Cardiac septum (tissue), 1 donor: ENCODE measurements at places on chromosomes 7 and 10. TPM values are rescaled to one million over a fixed set of nuclear protein-coding genes. Genes with fewer than 3 reads are reported as not detected.

DNA sequence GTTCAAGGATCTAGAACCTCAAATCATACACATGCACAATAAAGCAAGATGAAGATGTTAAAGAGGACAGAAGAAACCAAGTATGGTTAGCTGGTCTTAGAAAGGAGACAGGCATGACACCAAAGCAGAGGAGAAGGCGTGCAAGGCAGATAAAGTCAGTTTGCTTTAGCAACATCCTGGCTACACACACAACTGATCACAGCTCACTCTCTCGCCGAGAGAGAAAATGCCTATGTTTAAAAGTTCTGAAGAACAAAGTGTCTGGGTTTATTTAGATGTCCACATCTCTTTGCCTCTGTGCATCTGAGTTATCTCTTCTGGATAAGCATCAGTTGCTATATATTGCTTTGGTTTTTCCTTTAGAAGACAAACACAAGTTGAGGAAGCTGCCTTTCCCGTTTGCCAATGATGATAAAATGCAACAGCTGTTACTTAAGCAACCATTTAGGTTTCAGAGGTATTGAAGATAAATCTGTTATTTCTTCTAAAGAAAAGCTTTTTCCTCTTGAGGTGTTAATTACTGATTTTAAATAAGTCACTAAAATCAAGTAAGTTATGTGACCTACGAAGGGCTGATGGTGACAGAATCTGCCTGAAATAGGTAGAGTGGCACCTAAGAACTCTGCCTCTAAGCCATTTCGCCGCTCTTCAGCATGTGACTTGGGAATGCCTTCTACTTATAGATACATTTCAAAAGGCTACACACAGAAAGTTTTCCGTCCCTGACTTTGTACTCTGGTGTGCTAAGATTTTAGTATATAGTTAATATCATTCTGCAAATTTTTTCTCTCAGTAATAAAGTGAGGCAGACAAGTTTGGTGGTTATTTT is 146.2 kb upstream of the ASAH2 start:
- no peak for DNase-seq

DNA sequence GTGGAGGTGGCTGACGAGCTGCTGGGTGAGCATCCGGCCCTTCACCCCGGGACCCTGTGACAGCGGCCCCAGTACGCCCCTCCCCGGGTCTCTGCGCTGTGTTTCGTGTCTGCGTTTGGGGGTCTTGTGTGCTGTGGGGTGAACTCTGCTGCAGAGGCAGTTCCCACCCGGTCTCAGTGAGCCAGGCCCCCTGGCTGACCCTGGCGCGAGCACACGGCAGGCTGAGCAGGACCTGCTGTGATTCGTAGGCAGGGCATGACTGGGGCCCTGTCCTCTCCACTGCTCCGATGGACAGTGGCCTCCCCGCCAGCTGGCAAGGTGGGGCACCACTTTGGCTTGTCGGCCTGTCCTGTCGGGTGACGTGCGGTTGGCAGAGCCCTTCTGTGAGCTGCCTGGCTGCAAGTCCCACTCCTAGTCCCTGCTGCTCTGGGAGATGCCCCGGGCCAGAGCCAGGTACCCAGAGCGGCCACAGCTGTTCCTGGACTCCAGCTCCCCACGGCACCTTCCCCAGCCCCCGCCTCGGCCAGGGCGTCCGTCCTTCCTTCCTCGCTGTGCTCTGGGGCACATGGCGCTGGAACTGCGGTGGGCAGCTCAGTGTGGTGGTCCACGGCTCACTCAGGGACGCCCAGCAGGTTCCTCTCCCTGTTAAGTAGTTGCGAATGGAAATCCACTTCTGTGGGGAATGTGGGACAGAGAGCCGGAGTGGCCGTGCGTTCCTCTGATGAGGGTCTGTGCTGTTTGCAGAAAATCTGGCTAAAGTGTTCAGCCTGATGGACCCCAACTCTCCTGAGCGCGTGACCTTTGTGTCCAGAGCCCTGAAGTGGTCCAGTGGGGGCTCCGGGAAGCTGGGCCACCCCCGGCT is 10.5 kb downstream of the GET4 start:
- DNase-seq, result peak; percentile 91

- DNase-seq, result no peak
These were observed 43.3 kb downstream of the LYZL1 start for GRCh38 chr10:29332061-29332760.

DNA sequence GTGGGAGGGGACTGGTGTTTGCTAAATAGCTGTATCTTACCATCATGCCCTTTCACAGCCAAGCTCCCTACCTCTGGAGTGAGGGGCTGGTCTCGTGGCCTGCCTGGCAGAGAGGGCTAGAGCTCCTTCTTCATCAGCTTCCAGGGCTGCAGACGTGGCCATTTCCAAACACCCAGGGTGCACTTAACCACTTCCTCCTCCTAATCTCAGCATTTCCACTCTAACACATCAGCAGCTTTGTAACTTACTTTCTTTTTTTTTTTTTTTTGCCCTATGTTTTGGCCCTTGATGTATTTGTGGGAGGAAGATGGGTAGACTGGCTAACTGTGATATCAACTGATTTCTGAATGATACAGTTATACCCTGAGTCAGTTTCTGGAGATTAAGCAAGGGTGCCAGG is 27.4 kb downstream of the LRRC4 start:
- DNase-seq, result no peak

DNA sequence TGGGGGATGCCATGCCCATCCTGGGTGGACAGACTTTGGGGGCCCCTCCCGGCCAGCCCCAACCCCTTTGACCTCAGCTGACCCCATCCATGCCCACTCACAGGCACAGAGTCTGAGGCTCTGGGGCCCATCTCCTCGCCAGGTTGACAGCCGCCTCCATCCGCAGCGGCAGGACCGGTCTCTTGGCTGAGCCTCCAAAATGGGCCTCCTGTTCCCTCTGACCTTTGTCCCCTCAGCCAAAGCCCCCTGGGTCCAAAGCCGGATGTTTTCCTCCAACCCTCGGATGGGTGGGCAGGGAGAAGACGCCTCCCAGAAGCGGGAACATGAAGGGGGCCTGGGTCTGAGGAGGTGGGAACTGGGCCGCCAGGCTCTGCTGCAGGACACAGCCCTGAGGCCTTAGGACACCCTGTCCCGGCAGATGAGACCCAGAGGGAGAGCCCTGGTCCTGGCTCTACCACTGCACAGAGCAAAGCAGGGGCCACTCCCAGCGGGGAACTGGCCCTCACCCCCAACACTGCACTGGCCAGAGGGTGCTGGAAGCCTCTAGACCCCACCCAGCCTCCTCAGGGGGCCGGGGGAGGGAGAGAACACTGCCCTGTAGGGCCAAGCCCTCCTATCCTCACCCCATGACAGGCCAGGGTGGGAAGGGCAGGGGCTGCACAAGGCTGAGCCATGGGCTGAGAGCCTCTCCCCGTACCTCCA is 12.6 kb downstream of the PDGFA start:
- no peak for DNase-seq

- DNase-seq, result no peak
These were observed 14.8 kb downstream of the THSD7A start for GRCh38 chr7:11817111-11817740.

DNA sequence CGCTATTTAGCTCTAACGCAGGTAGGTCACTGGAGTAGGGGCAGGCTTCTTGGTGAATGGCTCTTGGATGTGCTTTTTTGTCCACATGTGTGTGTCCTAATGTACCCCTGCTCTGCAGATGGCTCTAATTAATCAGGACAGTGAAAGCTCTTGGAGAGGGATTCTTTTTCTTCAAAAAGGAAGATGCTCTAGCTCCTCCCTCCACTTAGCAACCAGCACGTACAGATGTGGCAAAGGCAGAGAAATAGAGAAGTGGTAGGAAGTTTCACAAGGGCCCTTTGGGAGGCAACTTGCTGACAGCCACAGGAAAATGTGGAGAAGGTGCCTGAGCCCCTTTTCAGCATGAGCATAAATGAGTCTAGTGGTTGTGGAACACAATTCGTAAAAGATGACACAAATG is 221.7 kb downstream of the PLXNA4 start:
- no peak for DNase-seq

DNA sequence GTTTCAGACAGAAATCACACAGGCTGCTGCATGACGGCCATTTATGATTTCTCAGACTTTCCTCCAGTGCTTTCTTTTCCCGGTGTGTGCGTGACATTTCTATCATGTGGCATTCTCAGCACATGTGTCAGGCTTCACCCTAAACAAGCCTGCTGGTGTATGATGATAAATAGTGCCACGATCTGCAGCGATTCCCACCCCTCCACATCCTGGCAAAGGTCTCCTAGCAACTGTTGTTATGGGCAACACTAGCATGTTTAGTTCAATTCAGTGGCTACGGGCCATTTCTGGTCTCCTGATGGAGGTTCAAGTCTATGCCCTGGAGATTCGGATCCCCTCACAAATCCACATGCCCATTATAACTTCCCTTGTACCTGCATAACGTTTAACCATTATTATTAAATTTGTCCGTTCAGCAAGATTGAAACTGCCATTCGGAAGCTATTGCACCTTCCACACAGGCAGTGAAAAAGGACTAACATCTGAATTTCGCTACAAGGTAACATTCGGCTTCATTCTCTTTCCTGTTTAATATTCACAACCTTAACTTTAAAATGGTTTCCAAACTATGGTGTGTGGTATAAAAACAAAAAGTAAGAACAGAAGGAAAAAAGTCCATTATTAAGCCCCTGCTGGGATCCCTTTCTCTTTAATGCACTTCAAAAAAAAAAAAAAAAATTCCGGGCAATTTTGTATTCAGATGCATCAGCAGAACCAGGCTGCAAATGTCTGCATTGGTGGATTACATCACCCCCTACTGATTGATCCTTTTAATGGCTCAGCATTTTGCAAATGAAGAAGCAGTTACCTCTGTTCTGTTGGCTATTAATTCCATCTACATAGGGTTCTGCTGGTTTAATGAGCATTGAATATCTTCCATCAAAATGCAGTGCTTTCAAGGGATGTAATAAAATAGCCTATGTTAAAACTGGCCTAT is 90.2 kb downstream of the FRMD4A start:
- no peak for DNase-seq

- no peak for DNase-seq
These were observed 13.8 kb upstream of the GPR146 start for GRCh38 chr7:1030444-1031070.

DNA sequence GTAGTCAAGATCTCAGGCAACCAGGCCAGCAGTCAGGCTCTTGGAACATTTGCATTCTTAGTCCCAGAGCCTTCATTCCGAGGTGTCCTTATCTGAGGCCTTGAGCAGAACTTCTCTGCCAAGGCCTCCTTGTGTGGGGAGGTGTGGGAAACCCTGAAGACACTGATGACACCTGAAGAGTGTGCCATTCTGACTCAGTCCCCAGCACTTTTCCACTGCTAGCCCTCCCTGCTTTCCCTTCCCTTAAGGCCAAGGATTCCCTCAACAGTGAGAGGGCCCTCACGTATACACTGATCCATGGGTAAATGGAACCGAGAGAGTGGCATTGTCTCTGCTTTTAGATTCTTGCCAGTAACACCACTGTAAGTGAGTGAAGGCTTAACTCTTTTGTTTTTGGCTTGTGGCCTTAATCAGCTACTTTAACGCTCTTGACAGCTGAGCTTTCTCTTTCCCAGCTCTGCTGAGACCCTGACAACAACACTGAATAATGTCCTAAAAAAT is 30.3 kb downstream of the TRDMT1 start:
- DNase-seq, result no peak

DNA sequence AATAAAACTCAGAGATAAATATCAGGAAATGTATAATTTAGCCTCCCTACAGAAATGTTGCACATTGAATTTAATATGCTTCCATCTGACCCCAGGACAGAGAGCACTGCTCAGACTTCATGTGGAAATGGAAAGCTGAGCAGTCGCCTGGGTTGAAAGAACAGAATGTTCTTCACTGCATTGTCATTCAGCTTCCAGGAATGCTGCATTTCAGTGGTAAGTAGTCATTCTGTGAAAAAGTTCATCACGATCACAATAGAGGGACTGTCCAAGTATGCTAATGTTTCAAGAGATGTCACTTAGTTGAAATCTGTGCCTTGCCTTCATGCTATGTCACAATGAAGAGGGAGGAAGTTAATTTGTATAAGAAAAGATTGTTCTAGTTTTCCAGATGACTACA is 147.3 kb downstream of the NRCAM start:
- no peak for DNase-seq

DNA sequence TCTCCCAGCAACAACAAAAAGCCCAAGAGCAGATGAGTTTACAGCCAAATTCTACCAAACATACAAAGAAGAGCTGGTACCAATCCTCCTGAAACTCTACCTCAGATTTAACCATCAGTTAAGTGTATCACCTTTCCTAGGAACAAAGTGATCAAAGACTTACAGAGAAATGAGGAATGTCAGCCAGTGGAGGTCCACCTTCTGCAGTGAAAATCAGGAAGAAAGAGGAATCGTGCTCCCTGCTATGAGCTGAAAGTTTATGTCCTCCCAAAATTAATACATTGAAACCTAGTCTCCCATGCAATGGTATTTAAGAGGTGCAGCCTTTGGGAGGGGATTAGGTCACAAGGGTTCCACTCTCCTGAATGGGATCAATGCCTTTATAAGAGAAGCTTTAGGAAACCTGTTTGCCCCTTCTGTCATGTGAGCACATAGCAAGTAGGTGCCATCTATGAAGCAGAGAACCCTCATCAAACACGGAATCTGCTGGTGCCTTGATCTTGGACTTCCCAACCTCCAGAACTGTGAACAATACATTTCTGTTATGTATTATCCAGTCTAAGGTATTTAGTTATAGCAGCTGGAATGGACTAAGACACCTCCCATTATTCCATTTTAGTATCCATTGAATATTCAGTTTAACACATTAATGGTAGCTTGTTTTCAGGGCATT is 139.0 kb upstream of the FZD8 start:
- DNase-seq, result no peak

DNA sequence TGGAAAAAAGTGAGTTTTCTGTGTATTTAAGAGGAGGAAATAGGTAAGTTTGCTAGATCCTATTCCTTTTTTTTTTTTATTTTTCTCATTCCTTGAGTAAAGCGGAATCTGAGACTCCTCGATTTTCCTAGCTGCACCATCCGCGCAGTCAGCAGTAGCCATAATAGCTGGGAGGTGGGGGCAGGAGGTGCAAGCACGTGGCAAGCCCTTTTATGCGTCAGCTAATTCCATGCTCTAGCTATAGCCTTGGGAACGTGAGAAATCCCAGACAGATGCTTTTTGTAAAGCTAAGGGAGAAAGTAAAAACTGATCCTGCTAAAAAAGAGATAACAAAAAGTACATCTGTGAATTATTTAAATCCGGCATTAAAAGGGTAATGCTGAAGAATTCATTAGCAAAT is 33.2 kb upstream of the TPK1 start:
- DNase-seq, result no peak

The PLEKHS1 gene
- total RNA-seq, result not detected

The VWC2 gene
- 8.2 TPM for total RNA-seq

The CHN2 gene
- total RNA-seq, result 33.6 TPM

The CD36 gene
- 717 TPM for total RNA-seq

The MKLN1 gene
- total RNA-seq, result 45.4 TPM

The CADPS2 gene
- 6.3 TPM for total RNA-seq

The ADD3 gene
- total RNA-seq, result 77.2 TPM
